GM23338 (cell line): ENCODE measurements at places on chromosomes 12 and 14. TPM values are rescaled to one million over a fixed set of nuclear protein-coding genes. Genes with fewer than 3 reads are reported as not detected.
A peak's percentile ranks its signal among the peaks of the same experiment; 100 is the strongest.

- H3K27me3 ChIP-seq, result no peaks in the 10 kb centered on the region
- no peak overlapping the region for H3K4me3 ChIP-seq
- no peaks in the 10 kb centered on the region for H3K4me1 ChIP-seq
- DNase-seq, result no peak
- no peaks in the 10 kb centered on the region for H3K36me3 ChIP-seq
- no peak overlapping the region for H3K27ac ChIP-seq
These were observed 26.6 kb downstream of the PRKCH start for GRCh38 chr14:61347826-61348443.

GRCh38 chr12:11762723-11763326 is 113.4 kb downstream of the ETV6 start:
- DNase-seq, result no peak
- no peak overlapping the region for H3K4me3 ChIP-seq
- H3K27ac ChIP-seq, result no peak overlapping the region
- no peaks in the 10 kb centered on the region for H3K27me3 ChIP-seq

- peak overlapping the region; percentile 85 for H3K27ac ChIP-seq
- peak; percentile 77 for DNase-seq
- peaks cover 27% of the 10 kb centered on the region for H3K4me1 ChIP-seq
- no peak overlapping the region for H3K4me3 ChIP-seq
These were observed 92.4 kb downstream of the TMTC1 start for GRCh38 chr12:29691161-29691854.

DNA sequence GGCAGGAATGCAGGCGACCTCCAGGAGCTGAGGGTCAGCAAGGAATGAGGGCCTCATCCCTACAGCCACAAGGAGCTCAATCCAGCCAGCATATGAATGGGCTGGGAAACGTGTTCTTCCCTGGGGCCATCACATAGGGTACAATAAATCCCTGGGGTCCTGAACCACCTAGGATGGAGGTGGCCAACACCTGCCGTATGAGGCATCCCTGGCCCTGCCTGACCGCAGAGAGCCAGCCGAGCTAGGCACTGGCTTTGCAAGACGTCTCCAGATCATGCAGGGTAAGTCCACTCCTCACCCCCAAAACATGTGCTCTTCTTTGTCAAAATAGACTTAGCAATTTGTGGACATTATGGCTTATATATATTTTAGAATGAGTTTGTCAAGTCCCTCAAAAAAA is 303.7 kb upstream of the DIO3 start:
- no peaks in the 10 kb centered on the region for H3K4me1 ChIP-seq
- DNase-seq, result no peak
- H3K27me3 ChIP-seq, result no peaks in the 10 kb centered on the region
- no peak overlapping the region for H3K27ac ChIP-seq
- H3K4me3 ChIP-seq, result no peak overlapping the region

The NUAK1 gene
- 15.4 and 16.9 TPM in 2 replicates for total RNA-seq

DNA sequence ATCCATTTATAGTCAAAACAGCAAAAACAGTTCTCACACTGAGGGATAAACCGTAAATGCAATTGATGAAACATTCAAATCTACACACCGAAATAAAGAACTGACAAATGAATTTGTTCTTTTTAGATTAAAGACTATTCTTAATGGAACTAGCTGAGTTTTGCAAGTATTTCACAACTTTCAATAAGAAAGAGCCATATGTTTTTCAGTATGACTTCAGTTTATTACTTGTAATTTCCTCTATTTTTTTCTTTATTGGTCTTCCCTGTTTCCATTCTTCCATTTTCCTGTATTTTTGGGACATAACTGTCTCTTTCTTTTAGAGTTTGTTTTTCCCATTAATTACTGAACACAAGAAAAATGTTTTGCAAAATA is 4.3 kb downstream of the BCAT1 start:
- no peak overlapping the region for H3K27ac ChIP-seq
- peaks cover 5% of the 10 kb centered on the region; the same call in 1 of the 2 replicates for H3K36me3 ChIP-seq
- H3K27me3 ChIP-seq, result no peaks in the 10 kb centered on the region
- peaks cover 53% of the 10 kb centered on the region for H3K4me1 ChIP-seq
- DNase-seq, result no peak
- no peak overlapping the region for H3K4me3 ChIP-seq

DNA sequence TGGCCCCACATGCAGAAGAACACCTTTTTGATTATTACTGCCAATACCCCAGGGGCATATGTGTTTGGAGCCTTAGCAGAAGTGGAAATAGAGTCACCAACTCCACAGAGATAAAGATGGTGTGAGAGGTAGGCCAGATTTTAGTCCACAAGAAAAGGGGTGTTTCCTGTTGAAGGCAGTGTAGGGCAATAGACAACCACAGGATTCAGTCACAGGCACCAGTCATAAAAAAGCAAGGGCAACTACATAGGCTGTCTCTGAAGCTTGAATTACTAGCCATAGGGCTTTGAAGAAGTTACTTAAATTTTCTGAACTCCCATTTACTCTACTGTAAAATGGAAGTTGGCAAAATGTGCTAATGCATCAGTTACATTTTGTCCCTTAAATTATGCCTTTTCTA is 18.9 kb downstream of the ERP27 start:
- DNase-seq, result no peak
- H3K4me1 ChIP-seq, result no peaks in the 10 kb centered on the region
- no peak overlapping the region for H3K27ac ChIP-seq
- no peaks in the 10 kb centered on the region for H3K27me3 ChIP-seq

The LRCOL1 gene
- 1.7 TPM in 1 of 2 replicates, not detected in the other for total RNA-seq

The TSHR gene
- 0.59 TPM in 1 of 2 replicates, not detected in the other for total RNA-seq

- no peaks in the 10 kb centered on the region for H3K27me3 ChIP-seq
These were observed 16.7 kb downstream of the SPPL3 start for GRCh38 chr12:120887253-120888043.

GRCh38 chr12:78473136-78473535 is 391.4 kb upstream of the SYT1 start:
- no peaks in the 10 kb centered on the region for H3K4me1 ChIP-seq
- H3K4me3 ChIP-seq, result no peak overlapping the region
- no peak for DNase-seq
- H3K27me3 ChIP-seq, result no peaks in the 10 kb centered on the region
- H3K27ac ChIP-seq, result no peak overlapping the region

- H3K4me3 ChIP-seq, result no peak overlapping the region
- no peaks in the 10 kb centered on the region for H3K27me3 ChIP-seq
- peaks cover 22% of the 10 kb centered on the region for H3K36me3 ChIP-seq
- DNase-seq, result no peak
- H3K4me1 ChIP-seq, result no peaks in the 10 kb centered on the region; the same call in 1 of the 2 replicates
- peak overlapping the region; percentile 45; the same call in 1 of the 2 replicates for H3K27ac ChIP-seq
These were observed 88.2 kb downstream of the DUSP16 start for GRCh38 chr12:12474471-12474928.

The FOXM1 gene
- total RNA-seq, result 73.4 and 98.1 TPM in 2 replicates

DNA sequence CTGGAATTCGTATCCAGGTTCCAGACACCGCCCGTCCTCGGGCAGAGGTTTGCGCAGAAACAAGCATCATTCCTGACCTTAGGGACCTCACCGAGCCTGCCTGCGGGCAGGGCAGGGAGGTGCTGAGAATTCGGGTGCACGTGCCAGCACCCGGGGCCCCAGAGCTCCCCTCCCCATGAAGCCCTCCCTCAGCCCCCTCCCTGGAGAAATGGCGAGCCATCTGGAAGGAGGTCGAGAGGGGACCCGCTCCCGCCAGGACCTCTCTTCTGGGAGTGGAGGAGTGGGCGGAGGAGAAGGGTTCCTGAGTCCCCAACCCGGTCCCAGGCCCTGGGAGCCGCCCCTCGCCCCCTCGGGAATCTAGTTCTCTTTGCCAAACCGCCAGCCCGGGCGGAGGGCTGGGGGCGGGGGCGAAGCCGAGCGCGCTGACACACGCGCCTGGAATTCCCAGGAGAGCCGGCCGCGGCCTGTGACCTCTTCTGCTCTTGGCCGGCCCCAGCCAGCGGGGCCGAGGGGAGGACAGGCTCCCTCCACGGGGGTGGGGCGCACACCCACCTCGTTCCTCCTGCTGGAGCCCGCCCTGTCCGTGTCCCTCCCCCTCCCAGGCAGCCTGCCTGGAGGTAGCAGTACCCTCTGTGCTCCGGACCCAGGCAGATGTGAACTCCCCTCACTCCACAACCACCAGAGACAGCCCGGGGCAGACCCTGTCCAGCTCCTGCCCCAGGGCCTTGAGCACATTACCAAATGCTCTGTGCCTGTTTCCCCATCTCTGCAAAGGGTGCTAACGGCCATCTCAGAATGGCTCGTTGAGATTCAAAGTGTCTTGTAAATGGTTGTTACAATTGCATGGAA is 23.0 kb upstream of the GPR132 start:
- peak overlapping the region; percentile 66 for H3K4me3 ChIP-seq
- no peak overlapping the region for H3K27ac ChIP-seq
- H3K4me1 ChIP-seq, result no peaks in the 10 kb centered on the region; the same call in 1 of the 2 replicates
- DNase-seq, result peak; percentile 78
- H3K36me3 ChIP-seq, result no peaks in the 10 kb centered on the region
- H3K27me3 ChIP-seq, result peaks cover 50% of the 10 kb centered on the region

DNA sequence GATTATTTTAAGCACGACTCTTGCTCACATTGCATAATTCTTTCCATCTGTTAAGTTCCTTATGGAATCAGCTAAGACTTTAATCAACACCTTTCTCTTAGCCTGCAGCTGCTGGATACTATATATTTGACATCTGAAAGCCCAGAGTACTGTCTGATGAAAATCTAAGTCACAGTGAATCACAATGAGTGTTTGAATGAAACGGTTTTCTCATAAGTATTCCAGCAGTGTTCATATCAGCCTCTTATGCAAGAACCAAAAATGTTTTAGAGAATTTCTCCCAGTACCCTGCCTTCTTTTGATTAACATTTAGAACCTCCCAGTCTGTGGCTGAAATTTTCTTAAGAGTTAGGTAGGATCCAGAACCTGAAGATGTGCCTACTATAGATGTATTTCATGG is 55.6 kb downstream of the FRMD6 start:
- DNase-seq, result no peak
- peaks cover 19% of the 10 kb centered on the region for H3K4me1 ChIP-seq
- no peak overlapping the region for H3K4me3 ChIP-seq
- H3K36me3 ChIP-seq, result no peaks in the 10 kb centered on the region

GRCh38 chr14:54220704-54221431 is 175.9 kb upstream of the CDKN3 start:
- H3K4me3 ChIP-seq, result peak overlapping the region; percentile 68
- H3K4me1 ChIP-seq, result peaks cover 23% of the 10 kb centered on the region
- H3K27me3 ChIP-seq, result peaks cover 58% of the 10 kb centered on the region
- H3K36me3 ChIP-seq, result no peaks in the 10 kb centered on the region
- no peak overlapping the region for H3K27ac ChIP-seq

GRCh38 chr14:20934148-20934762 is 21.0 kb upstream of the RNASE2 start:
- H3K4me3 ChIP-seq, result peak overlapping the region; percentile 38
- H3K27ac ChIP-seq, result no peak overlapping the region
- no peaks in the 10 kb centered on the region for H3K27me3 ChIP-seq
- DNase-seq, result peak; percentile 94
- no peaks in the 10 kb centered on the region for H3K36me3 ChIP-seq

DNA sequence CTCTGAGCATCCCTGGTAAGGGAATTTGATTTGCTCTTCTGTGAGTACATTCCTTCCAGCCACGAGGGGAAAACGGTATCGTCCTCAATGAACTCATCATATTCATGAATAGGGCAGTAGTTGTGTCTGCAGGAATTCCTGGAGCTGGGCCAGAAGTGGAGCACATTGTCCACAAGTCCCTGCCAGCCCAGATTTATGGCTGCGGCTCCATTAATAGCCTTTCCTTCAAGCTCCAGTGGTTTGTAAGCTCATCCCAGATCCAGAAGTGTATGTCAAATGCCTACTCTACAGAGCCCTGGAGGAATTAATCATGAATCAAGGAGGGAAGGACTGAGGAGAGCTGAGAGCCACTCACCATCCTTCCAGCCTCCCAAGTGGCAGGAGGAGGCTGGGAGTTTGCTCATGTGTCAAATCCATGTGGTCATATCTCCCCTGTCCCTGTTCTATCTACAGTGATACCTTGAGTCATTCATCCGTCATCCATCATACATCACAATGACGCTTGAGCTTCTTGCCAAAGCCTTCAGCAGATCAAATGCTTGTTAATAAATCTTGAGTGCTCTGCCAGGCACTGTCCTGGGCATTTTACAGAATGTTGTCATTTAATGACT is 65.5 kb downstream of the SVOP start:
- no peak overlapping the region for H3K4me3 ChIP-seq
- no peak for DNase-seq
- H3K4me1 ChIP-seq, result no peaks in the 10 kb centered on the region
- H3K36me3 ChIP-seq, result no peaks in the 10 kb centered on the region
- no peaks in the 10 kb centered on the region for H3K27me3 ChIP-seq

The KRT6C gene
- total RNA-seq, result not detected in 2 replicates

DNA sequence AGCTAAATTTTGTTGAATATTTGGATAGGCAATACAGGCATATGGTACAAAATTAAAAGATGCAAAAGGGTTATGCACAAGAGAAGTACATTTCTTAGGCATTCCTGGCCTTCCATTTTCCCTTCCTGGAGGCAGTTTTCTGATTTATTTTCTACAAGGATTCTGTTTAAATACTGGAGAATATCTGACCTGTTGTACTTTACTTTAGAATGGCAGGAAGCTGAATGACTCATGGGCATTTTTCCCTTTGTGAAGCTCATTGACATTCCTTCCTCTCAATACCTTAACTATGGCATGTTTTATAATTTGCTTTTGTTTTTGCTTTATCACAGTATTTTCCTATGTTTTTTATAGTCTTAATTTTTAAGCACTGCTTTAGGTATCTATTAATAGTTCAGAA is 62.7 kb downstream of the RCOR1 start:
- H3K27ac ChIP-seq, result 0 out of 2 replicates have a peak overlapping the region, but pooled peaks have one; percentile 21
- H3K4me1 ChIP-seq, result peaks cover 26% of the 10 kb centered on the region
- no peaks in the 10 kb centered on the region for H3K27me3 ChIP-seq
- DNase-seq, result peak; percentile 63
- H3K4me3 ChIP-seq, result no peak overlapping the region
- H3K36me3 ChIP-seq, result no peaks in the 10 kb centered on the region

DNA sequence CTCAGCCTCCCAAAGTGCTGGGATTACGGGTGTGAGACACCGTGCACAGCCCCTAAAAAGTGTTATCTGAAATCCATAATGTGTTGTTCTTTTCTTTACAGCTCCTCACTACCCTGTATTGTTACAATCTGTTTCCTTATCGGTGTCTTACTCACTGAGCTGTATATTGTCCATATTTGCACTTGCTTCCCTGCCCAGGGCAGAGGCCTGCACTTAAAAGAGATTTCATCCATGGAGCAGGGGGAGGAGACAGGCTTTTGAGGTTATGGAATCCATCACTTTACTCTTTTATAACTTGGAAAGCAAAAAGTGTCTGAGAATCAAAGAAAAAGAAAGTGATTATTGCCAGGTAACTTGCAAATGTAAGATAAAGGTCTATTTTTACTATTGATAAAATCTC is 251.0 kb downstream of the DIO2 start:
- no peaks in the 10 kb centered on the region for H3K4me1 ChIP-seq
- no peak for DNase-seq
- H3K4me3 ChIP-seq, result no peak overlapping the region
- no peaks in the 10 kb centered on the region for H3K27me3 ChIP-seq
- no peaks in the 10 kb centered on the region for H3K36me3 ChIP-seq

DNA sequence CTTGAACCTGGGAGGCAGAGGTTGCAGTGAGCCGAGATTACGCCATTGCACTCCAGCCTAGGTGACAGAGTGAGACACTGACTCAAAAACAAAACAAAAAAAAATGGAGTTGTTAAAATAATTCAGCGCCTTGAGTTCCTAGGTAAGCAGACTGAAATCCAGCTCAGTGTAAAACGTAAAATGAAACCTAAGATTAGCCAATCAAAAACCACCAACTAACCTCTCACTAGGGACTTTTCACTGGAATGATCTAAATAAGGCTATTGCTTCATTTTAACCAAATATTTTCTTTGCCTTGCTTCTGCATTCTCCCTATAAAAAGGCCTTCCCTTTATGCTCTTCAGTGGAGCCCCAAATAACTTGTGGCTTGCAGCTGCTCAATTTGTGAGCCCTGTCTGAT is 91.6 kb upstream of the HIF1A start:
- H3K36me3 ChIP-seq, result no peaks in the 10 kb centered on the region
- H3K27ac ChIP-seq, result no peak overlapping the region
- H3K4me3 ChIP-seq, result no peak overlapping the region
- H3K4me1 ChIP-seq, result peaks cover 44% of the 10 kb centered on the region
- DNase-seq, result no peak

The RAPGEF3 gene
- total RNA-seq, result 10.4 and 11.8 TPM in 2 replicates
